ENCODE measurements at places on chromosomes 6 and 20.

DNA sequence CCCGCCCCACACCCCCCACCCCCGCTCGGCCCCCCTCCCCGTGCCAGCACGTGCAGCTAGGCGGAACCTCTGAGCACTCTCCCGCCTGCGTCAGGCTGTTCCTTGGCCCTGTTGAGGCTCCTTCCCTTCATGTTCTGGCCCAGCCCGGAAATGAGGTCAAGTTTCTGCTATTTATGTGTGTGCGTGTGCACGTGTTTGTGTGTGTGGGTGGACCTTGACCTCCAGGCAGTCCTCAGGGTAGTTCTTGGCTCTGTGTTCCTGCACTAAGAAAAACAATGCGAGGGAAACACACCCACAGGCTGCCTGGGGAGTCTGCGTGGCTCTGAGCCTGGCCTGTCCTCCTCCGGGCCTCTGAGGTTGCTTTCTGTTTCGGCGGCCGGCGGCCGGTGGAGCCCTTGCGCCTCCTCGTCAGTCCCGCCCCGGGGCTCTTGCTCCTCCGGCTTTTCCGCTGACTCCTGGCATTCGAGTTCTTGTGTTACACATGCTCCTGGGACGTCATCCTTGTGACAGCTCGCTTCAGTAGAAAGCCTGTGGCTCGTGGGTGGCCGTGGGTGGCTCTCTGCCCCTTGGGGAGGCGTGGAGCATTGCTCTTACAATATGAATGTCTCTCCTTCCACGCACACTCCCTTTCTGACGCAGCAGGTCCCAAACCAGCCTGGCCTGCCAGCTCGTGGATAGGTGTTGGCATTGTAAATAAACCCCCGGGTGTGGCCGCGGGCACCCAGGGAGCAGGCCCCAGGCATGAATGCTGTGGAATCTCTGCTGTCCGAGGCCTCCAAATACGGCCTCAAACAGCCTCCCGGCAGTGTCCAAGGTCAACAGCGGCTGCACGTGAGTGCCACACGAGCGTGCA lies 10.0 kb downstream of the SLCO4A1 start:
- peak; percentile 87 for DNase-seq

DNA sequence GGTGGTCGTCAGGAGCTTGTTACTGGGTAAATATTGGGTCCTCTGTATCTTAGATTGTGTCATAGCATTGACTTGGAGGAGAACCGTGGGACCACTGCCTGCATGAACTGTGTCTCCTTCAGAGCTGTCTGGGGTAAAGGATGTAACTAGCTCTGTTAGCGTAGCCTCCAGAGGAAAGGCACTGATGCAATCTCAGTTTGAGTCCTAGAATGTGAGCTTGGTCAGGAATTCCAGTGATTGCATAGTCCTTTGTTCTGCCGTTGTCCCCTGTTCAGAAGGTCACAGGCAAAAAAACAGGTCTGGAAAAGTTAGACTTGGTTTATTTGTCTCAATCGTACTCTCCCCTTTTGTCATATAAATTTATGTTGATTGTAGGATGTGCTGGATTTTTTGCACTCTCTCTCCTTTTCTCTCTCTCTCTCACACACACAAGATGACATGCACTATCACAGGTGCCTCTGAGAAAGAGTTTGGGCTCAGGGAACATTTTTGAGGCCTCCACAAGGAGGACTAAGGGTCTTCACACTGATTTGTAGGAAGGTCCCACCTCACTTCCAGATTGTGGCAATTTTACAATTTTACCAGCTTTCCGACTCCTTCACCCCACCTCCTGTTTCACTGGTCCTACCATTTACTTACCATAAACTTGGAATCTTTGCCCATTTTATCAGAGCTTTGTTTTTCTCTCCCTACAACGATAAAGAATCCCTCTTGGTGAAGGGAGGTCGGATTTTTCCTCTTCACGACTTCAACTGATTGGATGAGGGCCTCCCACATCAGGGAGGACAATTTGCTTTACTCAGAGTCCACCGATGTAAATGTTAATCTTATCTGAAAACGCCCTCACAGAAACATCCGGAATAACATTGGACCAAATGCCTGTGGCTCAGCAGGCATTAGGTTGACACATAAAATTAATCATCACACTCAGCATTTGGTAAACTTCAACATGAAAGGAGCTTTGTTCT lies 7.0 kb upstream of the DACT2 start:
- DNase-seq, result no peak

- no peak for DNase-seq
These were observed 38.2 kb downstream of the SPDEF start for GRCh38 chr6:34517966-34518365.

DNA sequence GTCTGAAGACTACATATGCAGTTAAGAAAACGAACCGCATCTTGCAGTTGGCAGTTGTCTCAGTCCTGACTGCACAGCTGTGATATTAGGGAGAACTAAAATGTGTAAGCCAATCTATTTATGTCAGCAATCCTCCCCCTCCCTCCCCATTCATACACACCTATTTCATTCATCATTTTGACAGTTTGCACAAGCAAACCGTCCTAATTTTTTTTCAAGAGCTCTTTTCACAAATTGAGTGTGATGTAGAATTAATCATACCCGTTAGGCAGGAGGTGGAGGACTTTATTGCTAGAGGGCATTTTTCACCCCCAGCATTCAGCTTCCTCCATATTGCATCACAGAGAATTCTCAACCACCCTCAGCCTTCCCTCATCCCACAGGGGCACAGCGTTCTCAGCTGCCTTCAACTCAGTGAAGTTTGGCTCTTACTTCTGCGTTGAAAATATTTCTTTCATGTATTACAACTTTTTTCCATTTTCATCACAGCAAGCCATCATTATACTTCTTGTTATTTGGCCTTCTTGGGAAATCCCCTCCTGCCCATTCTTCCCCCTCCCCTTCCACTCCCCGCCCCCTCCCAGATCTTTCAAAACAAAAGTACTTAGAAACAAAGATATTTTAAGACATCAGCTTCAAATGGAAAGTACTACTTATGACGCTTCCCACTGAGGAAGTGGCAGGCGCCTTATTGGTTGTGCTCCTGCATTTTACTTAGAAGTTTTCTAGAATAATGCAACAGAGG lies 37.5 kb downstream of the NOX3 start:
- peak; percentile 74 for DNase-seq

DNA sequence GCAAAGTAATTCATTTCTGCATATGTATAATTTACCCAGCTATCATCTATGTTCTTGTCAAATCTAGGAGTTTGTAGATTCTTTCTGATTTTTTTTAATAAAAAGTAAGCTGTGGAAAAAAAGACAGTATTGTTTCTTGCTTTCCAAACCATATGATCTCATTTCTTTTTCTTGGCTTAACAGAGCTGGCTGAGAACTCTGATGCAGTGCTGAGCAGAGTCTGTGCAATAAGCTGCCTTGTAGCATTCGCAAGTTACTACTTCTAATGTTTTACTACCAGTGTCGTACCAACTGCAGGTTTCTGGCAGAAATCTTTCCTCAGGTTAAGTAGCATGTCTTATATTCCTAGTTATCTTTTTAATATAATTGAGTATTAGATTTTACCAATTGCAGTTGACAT lies 15.6 kb downstream of the RRBP1 start:
- DNase-seq, result no peak

DNA sequence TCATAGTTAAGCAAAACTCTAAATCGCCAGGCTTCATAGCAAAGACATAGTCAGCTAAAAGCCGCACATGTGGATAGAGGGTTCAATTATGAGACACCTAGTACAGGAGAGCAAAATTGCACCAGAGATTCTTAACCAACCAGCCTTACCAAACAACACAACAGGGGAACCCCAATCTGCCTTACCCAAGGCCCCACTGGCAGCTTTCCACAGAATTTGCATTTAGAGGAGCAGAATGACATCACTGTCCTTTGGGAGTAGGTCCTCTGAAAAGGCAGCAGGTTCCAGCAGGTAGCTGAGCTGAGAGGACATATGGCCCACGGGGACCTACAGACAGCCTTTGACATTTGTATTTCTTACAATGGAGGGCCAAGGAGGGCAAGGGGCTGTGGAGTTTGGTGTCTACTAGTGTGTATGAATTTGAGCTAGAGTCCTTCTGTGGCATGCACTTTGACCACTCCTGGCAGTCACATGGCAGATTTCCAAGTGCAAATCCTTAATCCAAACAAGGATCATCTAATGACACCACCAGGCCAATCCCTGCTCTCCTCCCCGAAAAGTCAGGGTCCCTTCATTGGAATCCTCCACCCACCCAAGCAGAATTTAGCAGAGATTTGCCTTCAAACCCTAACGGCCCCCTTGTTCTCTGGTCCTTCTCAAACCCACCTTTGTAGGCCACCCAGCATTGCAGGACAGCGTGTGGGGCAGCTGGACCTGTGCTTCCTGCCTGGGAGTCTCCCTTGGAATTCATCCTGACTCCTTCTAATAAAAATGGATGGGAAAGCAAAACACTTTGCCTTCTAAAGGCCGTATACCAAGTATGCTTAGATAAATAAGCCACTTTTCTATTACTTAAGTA lies 171.2 kb upstream of the SUPT3H start:
- DNase-seq, result peak; percentile 20

GRCh38 chr6:137161949-137162348 lies 11.5 kb downstream of the IL22RA2 start:
- no peak for DNase-seq

GRCh38 chr6:96743496-96743895 lies 93.8 kb downstream of the GPR63 start:
- no peak for DNase-seq

- no peak for DNase-seq
These were observed 50.7 kb upstream of the MAPK13 start for GRCh38 chr6:36079601-36080000.

GRCh38 chr6:111609028-111609820 lies 3.5 kb upstream of the TRAF3IP2 start:
- no peak for DNase-seq

GRCh38 chr6:21953831-21954801 lies 342.7 kb downstream of the PRL start:
- no peak for DNase-seq

DNA sequence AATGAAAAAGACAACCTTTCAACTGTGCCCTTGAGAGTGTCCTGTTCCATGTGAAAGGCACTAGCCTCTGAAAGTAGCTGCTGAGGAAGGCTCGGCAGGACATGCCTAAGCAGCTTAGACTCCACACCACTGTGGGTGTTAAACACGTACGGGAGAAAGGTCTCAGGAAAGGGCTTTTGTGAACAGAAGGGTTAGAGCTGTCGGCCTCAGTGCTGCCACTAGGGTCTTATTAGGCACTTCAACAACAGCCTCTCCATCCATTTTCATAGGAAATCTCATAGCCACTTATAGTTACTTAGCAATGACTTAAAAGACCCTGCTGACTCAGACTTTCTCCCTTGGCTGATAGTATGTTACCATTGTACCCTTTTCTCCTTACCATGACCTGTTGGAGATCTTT lies 662.8 kb downstream of the TBC1D32 start:
- no peak for DNase-seq

DNA sequence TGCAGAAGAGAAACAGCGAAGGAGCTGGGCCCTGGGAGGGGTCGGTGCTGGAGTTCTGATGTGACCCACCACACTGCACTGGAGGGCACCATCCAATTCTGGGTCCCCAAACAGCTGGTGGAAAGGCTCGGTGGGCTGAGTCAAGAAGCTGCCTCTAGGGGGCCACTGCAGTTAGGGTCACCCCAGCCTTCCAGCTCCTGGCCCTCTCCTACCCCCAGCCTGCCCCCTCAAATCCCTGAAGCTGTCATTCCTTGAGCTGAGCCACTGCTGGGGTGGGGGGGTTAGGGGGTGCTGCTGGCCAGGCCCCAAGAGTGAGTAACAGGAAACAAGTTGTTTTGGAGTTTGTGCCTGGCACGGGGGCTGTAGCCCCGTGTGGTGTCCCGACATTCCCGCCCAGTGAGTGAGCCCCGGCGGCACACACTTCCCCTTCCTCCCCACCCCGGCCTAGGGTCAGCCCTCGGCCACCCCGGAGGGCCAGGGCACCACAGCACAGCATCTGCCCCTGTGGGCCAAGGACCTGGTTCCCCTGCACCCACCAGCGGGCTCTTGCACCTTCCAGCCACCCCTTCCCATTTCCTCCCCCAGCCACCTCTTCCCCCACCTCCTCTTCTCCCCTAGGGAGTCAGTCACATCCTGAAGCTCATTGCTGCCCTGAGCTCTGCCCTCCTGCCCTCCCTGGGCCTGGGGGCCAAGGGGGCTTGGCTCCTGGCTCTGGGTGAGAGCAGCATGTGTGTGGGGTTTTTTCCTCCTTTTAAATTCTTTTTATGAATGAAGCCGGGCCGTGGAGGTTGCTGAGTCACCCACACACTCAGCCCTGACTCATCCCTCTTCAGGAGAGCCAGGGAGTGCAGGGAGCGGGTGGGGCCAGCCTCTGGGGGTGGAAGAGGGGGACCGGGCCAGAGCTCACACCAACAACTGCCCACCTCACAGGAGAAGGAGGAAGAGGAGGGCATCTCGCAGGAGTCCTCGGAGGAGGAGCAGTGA lies 4.6 kb downstream of the SMIM29 start:
- peak; percentile 62 for DNase-seq

GRCh38 chr6:82954937-82955577 lies 110.6 kb downstream of the UBE3D start:
- no peak for DNase-seq

DNA sequence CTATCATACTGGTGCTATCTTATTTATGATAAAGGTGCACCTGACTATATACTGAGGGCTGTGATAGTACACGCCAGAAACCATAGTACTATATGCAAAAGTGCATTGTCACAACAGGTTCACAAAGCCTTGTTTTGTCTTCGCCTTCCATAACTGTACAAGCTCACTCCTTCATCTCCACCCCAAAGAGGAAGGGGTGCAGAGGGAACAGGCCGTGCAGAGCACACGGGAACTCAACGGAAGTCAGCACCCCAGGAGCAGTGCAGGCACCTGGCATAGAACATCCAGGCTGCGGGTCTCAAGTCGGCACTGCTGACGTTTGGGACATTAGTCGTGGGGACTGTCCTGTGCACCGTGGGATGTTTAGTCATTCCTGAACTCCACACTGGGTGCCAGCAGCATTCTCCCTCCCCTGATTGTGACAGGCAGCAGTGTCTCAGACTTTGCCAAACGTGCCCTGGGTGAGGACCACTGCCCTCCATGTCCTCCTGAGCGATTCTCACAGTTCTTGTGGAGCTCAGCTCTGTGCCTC lies 99.7 kb downstream of the PXDC1 start:
- no peak for DNase-seq

- no peak for DNase-seq
These were observed 12.8 kb downstream of the PTPRK start for GRCh38 chr6:128507337-128508310.

- DNase-seq, result no peak
These were observed 380.0 kb upstream of the FLRT3 start for GRCh38 chr20:14717134-14717999.

DNA sequence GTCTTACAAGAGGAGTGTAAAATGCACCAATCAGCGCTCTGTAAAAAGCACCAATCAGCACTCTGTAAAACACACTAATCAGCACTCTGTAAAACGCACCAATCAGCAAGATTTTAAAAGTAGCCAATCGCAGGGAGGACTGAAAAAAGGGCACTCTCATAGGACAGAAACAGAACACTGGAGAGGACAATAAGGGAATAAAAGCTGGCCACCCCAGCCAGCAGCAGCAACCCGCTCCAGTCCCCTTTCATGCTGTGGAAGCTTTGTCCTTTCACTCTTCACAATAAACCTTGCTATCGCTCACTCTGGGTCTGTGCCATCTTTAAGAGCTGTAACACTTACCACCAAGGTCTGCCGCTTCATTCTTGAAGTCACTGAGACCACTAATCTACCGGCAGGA lies 1.7 kb upstream of the AIG1 start:
- no peak for DNase-seq
